NCI-H1436 (cell line): ENCODE measurements at places on chromosomes 1 and 21.

GRCh38 chr1:38061883-38062328, 15.3 kb upstream of the POU3F1 start:
- DNase-seq = no peak

- no peak for DNase-seq
These were observed 29.1 kb downstream of the EVI5 start for GRCh38 chr1:92755541-92756461.

DNA sequence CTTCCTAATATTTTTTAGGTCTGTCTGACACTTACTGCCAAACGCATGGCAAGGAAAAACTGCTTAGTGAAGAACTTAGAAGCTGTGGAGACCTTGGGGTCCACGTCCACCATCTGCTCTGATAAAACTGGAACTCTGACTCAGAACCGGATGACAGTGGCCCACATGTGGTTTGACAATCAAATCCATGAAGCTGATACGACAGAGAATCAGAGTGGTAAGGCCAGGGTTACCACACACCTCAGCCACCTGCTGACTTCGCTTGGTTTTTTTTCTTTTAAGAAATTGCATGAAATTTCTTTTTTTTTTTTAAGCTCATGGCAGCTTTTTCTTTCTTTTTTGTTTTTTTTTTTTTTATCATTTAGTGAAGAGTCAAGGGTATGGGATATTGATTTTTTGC, 17.2 kb downstream of the ATP1A1 start:
- no peak for DNase-seq

DNA sequence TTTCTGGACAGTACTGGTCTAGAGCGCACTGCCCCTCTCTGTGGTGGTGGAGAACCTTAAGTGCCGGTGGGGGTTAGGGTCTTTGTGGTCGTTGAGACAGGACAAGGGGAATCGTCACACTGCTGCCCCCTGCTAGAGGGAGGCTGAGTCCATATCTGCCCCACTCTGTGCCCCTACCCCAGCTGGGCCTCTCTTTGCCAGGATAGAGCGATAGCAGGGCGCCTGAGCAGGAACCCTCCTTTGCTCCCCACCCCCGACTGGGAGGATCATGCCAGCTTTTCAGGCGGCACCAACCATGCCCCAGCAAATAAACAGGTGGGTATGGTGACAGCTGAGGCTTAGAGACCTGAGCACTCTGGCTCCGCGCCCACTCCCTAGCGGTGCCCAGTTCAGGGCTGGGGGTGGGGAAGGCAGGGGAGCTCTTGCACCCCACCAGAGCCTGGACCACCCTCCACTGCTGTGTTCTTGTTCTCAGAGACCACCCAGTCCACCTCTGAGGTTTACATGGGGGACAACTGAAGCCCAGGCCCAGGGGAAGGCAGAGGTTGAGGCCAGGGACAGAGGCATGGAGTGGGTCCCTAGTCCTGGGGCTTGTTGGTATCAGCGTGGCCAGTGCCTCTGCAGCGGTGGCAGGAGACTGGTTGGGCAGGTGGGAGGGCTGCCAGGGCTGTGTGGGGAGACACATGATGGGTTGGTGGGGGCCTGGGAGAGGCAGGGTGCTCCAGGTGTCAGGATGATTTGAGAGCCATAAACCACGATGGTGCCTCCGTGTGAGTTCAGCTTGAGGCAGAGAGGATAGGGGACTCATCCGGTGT, 1.6 kb downstream of the PADI2 start:
- no peak for DNase-seq

GRCh38 chr1:3942416-3943122, 42.5 kb upstream of the C1orf174 start:
- DNase-seq = peak; percentile 41

- no peak for DNase-seq
These were observed 58.9 kb downstream of the C1orf198 start for GRCh38 chr1:230809256-230809990.

DNA sequence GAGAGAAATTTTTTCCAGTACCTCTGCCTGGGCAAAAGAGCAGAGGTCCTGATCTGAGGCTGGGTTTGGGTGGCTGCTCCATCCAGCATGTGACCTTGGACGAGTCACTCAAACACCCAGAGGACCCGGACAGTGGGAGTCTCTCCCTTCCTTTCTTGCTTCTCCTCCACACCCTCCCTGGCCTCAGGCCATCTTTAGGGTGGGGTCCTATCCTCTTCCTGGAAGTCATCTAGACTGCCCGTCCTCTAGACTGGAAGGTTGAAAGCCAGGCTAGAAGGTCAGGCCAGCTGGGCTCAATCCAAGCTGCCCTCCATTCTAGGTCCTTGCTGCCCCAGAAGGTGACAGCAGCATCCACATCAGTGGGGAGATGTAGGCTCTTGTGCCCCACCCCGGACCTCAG, 599.5 kb downstream of the MATN1 start:
- no peak for DNase-seq

DNA sequence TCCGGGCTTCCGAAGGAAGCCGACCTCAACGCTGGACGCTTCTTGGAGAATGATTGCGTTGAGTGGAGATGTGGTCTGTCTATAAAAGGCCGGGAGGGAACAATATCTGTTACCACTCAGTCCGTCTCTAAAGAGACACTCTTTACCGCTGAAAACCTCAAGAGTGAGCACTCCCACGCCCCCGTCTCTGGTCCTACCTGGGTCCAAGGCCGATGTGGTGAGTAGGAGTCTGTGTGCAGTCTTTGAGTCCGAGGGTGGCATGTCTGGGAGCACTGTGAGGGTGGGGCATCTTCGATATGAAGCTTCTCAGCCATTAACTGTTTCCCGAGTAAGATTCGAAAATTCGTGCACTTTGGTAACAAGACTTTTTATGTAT, 576 bp downstream of the ZFP69 start:
- no peak for DNase-seq

DNA sequence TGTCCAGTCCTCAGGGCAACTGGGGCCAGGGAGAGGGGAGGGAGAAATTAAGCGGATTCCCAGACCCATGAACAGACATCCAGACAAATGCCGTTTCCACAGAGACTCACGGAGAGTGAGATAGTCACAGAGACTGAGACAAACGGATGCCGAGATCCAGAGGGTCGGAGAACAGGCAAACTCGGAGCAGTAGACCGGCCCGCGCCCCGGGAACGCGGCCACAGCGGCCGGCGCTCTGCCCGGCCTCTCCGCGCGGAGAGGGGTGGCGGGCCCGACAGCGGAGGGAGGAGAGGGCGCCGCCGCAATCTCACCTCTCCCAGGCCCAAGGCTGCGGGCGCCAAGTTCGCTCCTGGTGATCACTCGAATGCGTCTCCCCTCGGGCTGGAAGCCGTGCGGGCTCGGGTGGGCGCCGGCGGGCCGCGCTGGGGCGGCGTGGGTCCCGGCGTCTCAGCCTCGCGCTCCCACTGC, 831 bp upstream of the FOXD2 start:
- DNase-seq = no peak

DNA sequence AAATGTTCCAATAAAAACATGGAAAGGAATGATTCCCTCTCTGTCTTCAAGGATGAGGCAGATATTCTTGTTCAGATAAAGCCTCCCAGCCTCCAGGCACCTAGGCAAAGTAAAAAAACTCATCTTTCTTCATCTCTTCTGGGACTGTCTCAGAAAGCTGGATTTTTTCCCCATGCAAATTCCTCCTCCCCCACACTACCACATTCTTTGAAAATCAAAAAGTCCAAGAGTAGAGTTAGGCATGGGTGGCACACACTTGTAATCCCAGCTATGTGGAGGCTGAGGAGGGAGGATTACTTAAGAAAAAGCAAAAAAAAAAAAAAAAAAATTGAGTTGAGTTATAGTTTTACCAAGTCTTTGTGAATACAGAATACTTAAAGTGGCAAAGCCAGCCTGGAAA, 82.8 kb downstream of the GLUL start:
- DNase-seq = no peak

GRCh38 chr1:11979851-11980675, at the start of gene MFN2:
MFN2 (plus strand) TSS chr1:11980444; CDS start chr1:11989169, 8,725 bp downstream.
- DNase-seq = peak; percentile 99

DNA sequence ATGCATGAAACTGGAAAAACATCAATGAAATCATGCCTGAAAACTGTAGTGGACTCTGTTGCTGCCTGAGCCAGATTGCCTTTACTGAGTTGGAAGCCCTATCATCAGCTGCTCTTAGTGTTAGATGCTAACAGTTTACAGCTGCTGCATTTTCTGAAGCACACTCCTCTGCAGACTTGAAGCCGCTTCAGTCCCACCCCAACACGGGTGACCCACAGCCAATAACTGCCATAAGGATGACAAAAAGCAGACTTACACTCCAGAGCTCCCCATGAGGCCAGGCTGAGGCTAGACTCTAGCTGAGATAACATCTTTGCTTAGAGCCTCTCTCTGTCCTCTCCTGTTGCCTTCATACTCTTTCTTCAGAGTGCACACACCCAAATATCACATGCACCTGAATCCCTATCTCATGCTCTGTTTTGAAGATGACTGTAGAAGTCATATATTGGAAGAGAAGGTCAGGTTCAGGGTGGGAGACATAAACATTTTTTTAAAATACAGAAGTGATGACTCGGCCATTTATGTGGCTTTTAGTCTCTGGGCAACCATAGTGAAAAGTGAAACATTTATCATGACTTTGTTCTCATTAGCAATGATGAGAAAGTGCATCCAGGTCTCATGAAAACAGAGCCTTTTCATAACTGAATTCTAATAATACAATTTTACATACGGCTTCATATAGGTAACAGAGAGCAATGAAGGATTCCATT, 161.0 kb downstream of the KCNK2 start:
- no peak for DNase-seq

DNA sequence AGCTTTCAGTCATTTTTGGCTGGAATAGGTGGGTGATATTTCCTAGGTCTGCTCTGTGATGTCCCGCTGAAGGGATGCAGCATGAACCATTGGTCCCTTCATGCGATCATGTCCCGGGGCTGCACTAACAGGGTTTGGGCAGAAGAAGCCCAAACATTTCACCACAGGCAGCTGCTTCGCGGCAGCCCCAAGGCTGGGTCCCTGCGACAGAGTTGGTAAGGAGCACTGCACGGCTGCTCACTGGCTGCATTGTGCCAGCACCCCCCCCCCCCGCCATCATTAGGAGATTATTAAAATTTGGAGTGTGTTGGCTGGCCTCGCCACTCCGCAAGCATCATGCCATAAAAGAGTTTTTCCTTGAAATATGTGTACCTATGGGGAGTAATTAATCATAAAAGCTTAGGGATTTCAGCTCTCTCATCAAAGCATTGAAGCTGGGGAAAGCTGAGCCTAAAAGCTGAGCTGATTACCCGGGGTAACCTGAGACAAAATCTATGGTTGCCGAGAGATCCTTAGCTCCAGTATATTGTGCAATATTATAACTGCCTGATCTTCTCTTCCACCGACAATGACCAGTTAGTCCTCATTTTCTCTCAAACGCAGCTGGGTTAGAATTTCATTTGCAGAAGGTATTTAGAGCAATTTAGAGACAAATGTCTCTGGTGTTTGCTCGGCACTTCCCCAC, 62.5 kb downstream of the PEX14 start:
- peak; percentile 71 for DNase-seq

GRCh38 chr1:201351617-201352016, 25.9 kb downstream of the TNNT2 start:
- DNase-seq = no peak

GRCh38 chr1:28507646-28508434, 2.0 kb downstream of the RCC1 start:
- DNase-seq = no peak

- DNase-seq = no peak
These were observed 34.8 kb downstream of the L1TD1 start for GRCh38 chr1:62229468-62229867.

GRCh38 chr21:38918607-38919346, 113.0 kb downstream of the ETS2 start:
- no peak for DNase-seq

DNA sequence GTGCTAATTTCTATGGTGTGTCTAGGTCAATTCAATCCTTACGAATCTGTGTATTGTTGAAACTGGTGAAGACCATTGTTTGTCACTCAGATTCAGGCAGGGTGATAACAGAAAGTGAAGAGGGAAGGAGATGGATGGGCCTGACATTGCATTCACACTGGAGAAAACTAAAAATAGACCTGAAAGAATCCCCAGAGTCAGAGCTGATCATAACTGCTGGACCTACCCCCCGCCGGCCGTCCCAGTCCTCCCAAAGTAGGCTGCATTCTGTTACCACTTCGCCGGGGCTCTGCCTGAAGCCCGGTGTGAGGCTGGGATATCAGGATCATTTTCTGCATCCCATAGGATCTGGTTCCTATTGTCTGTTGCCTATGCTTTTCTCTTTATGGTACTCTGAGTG, 121.1 kb downstream of the NUF2 start:
- DNase-seq = no peak

GRCh38 chr1:214324896-214325800, 44.2 kb downstream of the SMYD2 start:
- no peak for DNase-seq

- no peak for DNase-seq
These were observed 16.0 kb downstream of the GALNT2 start for GRCh38 chr1:230083053-230083452.

DNA sequence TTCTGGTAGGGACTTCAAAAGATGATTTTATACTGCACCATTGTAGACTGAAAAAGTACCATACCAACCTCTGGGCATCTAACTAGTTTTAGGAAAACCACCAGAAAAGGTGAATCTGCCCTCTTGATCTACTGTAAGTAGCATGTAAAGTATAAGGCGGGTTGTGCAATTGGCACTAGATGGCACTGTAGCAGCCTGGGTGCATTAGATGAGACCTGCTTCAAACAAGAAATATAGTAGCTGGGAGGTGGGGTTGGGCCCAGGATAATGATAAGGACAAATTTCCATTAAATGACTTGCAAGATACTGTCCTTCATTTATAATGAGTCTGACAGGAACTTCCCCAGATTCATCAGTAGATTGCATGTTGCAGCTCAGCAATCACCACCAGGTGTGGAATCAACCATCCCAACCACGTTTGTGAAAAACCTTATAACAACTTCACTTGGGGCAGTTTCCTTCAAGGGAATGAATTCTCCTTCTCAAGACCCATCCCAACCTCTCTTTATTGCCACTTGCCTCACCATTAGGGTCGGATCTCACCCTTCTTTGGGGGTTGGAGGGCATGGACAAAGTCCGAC, 37.3 kb upstream of the IL10 start:
- no peak for DNase-seq

DNA sequence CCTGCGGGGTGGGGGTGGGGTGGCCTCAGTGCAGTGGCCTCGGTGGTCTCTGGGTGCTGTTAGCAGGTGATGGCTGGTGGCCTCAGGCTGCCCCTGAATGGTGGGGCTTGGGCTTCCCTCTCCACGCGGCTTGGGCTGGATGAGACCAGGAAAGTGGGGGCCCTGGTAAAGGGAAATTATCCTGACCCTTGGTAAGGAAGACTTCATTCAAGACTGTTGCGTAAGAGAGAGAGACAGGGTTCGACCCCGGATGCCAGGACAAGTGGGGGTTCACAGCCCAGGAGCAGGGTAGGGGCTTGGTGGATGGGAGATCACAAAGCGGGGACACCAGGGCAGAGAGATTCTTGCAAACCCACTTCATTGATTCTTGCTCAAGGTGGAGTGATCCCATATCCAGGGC, 5.5 kb upstream of the TTC34 start:
- DNase-seq = no peak

- no peak for DNase-seq
These were observed 607.8 kb upstream of the ADGRL2 start for GRCh38 chr1:81192647-81193642.

DNA sequence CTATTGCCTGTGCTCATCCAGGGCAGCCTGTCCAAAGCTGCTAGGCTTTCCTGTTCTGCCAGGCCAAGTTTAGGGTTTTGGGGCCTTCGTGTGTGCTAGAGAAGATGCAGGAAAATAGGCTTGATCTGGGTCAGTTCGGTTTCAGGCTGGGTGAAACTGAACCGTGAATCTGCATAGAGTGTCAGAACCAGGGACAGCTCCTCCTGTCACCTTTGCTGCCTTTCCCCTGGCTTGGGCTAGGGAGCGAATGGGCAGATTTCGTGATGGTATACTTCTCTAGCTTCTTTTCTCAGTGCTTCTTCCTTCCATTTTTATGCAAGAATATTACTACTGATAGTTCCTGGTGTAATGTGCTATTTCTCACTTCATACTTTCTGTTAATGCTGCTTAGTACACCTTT, 6.0 kb upstream of the AGO1 start:
- DNase-seq = no peak
